ENCODE measurements at places on chromosomes 16 and 17.

DNA sequence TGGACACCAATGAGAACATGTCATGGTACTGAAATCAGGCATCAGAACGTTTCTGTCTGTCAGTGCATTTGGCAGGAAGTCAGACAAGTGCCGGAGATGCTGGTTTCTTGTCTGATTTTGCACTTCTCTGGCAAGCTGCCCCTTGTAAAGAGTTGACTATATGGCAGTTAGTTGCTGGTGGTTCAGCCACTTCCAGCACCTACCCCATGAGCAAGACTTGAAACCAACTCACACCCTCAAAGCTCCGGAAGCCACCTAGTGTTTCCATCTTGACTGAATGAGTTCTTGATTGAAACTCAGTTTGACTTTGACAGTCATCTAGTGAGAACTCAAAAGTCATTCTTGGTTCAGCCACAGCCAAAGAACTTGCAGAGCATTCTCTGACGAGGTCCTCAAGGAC lies 225.1 kb downstream of the SPECC1 start:
- no peak for DNase-seq

GRCh38 chr16:68997564-68997963 lies 107.9 kb upstream of the HAS3 start:
- DNase-seq = no peak

DNA sequence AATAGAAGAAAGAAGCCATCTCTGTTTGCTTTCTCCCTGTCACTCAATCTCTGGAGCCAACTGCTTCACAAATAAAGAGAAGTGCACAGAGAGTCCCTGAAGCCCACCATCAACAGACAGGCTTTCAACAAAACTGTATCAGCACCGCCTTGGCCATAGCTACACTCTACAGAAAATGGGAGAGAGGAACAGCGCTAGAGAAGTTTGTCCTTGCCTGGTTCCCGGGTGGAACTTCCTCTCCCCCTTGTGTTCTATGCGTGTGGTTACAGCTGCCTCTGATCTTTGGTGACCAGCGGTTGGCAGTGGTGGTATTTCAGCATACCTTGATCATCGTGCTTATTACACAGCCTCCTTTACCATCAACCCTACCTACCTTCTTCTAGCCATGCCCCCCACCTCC lies 91.4 kb upstream of the CCL2 start:
- DNase-seq = no peak

GRCh38 chr16:49896447-49896964 lies 40.6 kb upstream of the ZNF423 start:
- DNase-seq = no peak

- DNase-seq = no peak
Observed at GRCh38 chr17:44795421-44795820, 34.7 kb downstream of the GJC1 start.

GRCh38 chr16:80940069-80940856 lies 66.4 kb downstream of the CMC2 start:
- DNase-seq = no peak

GRCh38 chr16:53780051-53780450 lies 76.1 kb downstream of the FTO start:
- no peak for DNase-seq

DNA sequence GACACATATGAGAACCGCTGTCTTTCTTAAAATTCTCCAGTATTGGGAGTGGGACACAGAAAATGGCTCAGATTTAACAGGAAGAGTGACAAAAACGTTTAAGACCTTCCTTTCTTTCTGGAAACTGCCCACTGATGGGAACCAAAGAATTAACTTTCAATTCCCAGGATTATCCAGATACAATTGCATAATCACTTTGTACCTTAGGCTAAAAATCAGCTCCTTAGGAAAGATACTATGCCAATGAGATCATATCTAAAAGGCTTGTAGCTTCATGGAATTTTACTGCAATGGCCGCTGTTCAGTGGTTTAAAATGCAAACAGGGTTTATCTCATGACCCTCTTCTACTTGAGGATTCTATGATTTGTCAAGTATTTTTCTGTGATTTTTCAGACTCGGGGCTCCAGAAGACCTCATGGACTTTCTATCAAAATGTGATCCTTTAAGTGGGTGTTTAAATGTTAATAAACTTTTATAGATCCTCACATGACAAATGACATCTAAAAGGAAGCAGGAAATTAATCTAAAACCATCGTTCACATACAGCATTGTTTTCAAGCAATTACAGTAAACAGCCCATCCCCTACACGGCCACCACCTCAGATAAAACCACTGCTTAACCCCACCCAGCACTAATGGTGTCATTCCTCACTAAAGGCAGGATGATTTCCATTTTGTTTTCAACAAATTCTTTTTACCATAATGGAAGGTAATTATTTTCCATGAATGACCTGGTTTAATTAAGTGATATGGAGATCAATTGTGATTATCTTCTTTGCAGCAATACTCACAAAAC lies 31.6 kb upstream of the ERN1 start:
- no peak for DNase-seq

- no peak for DNase-seq
Observed at GRCh38 chr17:10294180-10294579, 78.6 kb downstream of the MYH13 start.

GRCh38 chr16:82628711-82629110 lies 1.9 kb downstream of the CDH13 start:
- DNase-seq = no peak

- DNase-seq = no peak
Observed at GRCh38 chr16:81932668-81933067, 78.6 kb downstream of the SDR42E1 start.

GRCh38 chr16:51716195-51716594 lies 565.1 kb upstream of the SALL1 start:
- no peak for DNase-seq

GRCh38 chr16:8673611-8674412 lies 605 bp upstream of the ABAT start:
- no peak for DNase-seq

DNA sequence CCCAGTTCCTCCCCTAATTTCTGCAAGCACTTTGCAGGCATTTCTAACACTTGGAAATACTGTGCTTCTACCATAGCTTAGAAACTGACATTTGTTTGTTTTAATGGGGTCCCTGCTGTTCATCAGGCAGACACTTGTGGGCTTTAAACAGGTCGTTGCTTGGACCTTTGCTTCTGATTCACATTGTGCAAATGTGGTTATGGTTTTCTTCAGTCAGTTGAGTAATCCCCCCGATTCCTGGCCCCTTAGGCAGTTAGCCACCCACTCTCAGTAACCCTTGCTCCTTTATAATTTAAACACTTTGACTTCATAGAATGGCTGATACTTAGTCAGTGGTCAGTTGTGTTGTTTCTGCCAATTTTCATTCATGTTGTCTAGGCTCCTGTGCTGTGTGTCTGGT lies 39.4 kb downstream of the SLC47A1 start:
- DNase-seq = no peak

Measured in nephron progenitor cell (in vitro differentiated cells).